Stimulated activated CD8-positive, alpha-beta memory T cell treated with anti-CD3 and anti-CD28 coated beads, Interleukin-7, amount 100 ng/mL, for 1 hour (primary cell): ENCODE measurements at places on chromosomes 3 and 15.

GRCh38 chr3:67450153-67450552 lies 204.3 kb downstream of the SUCLG2 start:
- DNase-seq, result no peak

DNA sequence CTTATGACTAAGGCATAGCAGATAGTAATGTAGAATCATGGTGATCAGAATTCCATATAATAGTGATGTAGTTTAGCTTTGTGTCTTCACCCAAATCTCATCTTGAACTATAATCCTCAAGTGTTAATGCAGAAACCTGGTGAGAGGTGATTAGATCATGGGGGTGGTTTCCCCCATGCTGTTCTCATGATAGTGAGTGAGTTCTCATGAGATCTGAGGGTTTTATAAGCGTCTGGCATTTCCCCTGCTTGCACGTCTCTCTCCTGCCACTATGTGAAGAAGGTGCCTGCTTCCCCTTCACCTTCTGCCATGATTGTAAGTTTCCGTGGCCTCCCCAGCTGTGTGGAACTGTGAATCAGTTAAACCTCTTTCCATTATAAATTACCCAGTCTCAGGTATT lies 138.7 kb upstream of the CBLB start:
- DNase-seq, result no peak

GRCh38 chr3:194255252-194256039 lies 95.7 kb downstream of the CPN2 start:
- peak; percentile 9 for DNase-seq

- DNase-seq, result no peak
Measured at GRCh38 chr15:70514251-70514650, 249.1 kb downstream of the UACA start.

DNA sequence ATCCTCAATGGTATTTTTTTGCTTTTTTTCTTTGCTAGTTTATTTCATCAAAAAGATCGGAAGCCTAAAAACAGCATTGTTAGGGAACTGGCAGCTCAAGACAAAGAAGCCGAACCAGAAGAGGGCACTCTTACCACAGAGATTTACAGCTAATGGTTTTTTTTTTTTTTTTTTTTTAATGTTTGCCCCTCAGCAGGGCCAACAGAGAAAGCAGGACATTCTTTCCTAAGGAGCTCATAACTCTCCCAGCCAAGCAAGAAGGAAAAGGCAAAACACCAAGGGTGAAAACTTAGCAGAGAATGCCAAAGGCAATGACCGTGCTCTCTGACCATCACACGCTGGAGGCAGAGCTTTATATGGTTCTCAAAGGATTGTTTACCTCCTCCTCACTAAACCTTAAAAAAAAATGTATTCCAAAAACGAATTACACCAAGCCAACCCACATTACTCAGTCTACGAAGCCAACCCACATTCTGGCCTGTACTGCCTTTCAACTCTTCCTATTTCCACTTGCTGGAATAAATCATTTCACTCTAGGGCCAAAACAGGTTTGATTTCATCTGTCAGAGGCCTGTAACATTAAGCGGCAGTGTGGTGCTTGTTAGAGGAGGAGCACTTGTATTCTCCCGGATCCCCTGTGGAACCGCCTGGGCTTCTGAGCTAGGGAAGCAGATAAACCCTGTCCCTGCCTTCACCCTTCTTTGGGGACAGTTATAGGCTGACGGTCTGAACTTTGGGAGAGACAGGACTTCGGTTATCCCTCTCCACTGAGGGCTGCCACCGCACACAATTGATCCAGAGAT lies 35.6 kb upstream of the GYG1 start:
- DNase-seq, result no peak

- DNase-seq, result no peak
Measured at GRCh38 chr15:63379492-63380150, 2.0 kb downstream of the CA12 start.

- no peak for DNase-seq
Measured at GRCh38 chr3:100100425-100100824, 13.9 kb downstream of the FILIP1L start.
